ENCODE measurements at places on chromosomes 11 and 22.

GRCh38 chr22:46090631-46091201 is 59.6 kb upstream of the PPARA start:
- DNase-seq, result no peak

- DNase-seq, result peak; percentile 98
Observed at GRCh38 chr22:31107178-31107893, at the start of gene SELENOM. TSS of gene SELENOM (minus strand) at chr22:31107568. CDS start at chr22:31107505, 63 bp downstream.

DNA sequence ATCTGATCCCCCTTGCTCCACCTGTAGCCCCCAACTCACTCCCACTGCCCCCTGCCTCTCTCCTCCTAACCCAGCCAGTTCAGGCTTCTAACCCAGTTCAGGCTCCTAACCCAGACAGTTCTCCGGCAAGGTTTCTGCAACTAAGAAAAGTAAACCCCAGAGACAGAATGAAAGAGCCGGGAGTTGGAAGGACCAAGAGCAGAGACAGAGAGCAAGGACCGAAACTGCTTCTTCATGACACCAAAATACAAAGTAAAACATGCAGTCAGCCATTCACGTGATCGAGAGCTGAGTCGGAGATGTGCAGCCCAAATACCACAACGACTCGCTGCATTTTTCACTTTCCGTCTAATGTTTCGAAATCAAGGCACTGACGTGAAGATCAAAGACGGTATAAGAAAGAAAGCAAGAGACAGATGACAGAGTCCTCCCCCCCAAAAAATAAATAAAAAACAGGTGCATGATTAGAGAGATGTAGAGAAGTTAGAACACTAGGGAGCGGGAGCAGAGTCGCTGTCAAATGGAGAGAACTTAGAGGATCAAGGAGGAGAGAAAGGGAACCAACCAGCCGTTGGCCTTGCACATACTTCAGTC is 884 bp downstream of the IL10RA start:
- DNase-seq, result no peak

GRCh38 chr22:23514322-23515038 is 65.6 kb downstream of the IGLL1 start:
- no peak for DNase-seq

GRCh38 chr11:134676516-134677287 is 264.7 kb upstream of the B3GAT1 start:
- DNase-seq, result no peak

- no peak for DNase-seq
Observed at GRCh38 chr11:118338637-118339061, 3.9 kb downstream of the CD3D start.

DNA sequence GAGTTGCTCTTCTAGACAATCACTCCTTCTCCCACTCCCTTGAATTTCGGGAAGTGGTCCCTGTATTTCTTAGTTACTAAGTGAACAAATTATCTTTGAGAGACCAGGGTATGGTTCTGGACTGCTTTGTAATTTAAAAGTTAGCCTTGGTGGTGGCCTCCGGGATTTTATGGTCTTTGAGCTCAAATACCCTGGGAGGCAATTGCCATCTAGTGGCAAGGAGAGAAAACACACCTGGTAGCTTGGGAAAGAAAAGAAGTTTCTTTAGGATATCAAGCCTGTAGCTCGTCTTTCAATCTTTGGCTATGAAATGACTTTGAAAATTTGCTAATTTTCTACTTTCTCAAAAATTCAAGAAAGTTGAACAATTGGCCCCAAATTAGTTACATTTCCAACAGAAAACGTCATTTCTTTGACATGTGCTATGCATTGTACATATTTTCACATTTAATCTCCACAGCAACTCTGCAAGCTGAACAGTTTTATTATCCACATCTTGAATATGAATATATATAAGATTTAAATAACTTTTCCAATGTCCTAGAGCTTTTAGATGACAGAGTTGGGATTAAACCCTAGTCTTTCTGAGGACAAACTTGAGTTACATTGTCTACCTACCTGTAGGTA is 39.1 kb downstream of the MMP27 start:
- DNase-seq, result peak; percentile 20

- no peak for DNase-seq
Observed at GRCh38 chr11:17012712-17013547, 1.3 kb downstream of the PLEKHA7 start.

- no peak for DNase-seq
Observed at GRCh38 chr11:73140213-73141030, 1.7 kb downstream of the FCHSD2 start.

DNA sequence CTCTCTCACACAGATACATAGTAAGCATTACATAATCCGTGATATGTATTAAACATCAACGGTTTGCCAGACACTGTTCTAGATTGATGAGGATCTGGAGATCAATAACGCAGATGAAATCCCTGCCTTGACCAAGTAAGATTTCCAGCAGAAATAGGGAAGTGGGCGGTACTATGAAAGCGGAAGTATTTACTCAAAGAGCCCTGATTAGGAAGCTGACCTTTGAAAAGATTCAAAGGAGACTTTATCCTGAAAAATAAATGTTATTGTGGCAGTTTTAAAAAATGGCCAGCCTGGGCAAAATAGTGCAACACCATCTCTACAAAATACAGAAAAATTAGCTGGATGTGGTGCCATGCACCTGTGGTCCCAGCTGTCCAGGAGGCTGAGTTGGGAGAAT is 26.8 kb downstream of the GAB2 start:
- DNase-seq, result no peak

DNA sequence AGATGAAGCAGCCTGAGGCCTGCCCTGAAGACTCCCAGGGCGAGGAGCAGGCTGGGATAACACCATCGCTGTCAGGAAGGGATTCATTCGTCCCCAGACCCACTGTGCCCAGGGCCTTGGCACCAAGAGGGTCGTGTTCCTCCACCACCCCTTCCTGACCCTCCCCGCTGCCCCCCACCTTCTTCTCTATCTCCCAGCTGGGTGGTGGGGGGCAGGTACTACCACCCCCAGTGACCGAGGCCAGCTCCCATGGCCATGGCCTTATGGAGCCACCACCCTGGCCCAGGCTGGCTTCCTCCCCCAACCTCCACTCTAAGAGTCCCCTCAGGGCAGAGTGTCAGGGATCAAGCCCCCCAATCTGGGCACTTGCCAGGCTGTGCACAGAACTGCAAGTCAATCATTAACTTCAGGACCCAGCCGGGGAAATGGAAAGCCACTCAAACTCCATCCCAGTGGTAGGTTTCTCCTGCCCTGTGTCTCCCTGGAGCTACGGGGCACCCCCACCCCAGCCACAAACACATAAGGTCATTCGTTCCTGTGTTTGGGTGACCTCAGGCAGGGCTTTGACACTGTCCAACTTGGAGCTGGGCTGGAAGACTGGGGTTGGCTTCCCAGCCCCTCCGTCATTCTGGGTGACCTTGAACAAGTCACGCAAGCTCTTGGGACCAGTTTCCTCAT is 33.3 kb upstream of the WNT11 start:
- no peak for DNase-seq

Data from fibroblast of skin of left quadriceps (primary cell).